Fibroblast of upper back skin (primary cell): ENCODE measurements at places on chromosomes 3 and 15.

DNA sequence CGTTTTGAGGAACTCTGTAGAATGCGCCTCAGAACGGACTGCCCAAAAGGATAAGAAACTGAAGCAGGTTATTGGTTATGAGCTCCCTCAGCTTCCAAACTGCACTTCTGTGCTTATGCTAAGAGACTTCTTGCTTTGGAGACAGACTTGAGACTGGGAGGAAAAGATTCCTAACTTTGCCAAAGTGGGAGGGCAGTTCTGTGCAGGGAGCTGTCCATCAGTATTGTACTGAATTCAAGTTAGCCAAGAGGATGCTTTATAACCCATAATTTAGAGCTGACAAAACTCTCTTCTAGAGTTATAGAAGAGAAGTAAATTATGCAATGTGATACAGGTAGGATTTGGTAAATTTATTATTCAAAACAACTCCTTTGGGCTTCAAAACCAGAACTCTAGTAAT is 519.8 kb upstream of the GBE1 start:
- DNase-seq, result peak; percentile 4

GRCh38 chr15:100869151-100869999 is 10.3 kb upstream of the ALDH1A3 start:
- DNase-seq, result no peak

GRCh38 chr15:35141743-35142471 is 56.8 kb upstream of the NANOGP8 start:
- peak; percentile 96 for DNase-seq

- DNase-seq, result peak; percentile 53
Measured at GRCh38 chr3:138862924-138863775, 28.4 kb upstream of the PIK3CB start.

DNA sequence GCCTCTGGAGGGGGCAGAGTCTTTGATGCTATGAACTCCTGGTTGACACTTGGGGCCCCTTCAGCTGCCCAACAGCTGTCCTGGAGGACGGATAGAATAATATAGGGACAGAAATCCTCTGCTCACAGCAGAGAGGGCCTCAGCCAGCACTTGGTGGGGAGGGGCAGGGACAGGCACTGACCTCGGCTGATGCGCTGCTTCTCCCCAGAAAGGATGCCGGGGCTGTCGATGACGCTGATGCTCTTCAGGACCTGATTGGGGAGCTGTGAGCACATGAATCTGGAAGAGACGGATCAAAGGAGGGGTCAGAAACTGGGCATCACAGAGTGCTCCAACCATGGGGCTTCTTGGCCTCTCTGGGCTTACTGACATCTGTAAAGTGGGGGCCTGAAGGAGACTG is 29.5 kb downstream of the EHD4 start:
- no peak for DNase-seq

DNA sequence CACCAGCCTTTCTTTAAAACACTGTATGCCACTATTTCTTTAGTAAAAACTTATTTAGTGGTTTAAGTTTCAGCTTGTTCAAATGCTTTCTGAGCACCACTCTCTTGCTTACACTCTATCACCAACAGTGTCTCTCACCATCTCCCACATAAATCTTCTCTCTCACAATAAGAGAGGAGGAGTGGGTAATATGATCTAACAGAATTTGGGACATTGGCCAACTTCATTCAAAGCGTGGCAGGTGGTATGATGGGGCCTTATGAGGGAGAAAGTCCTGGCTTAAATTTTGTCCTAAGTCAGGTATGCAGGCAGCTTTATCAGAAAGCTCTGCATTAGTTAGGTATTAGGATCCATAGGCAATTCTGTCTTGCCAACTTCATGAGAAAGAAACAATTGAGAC is 1132.5 kb downstream of the TUSC7 start:
- no peak for DNase-seq

DNA sequence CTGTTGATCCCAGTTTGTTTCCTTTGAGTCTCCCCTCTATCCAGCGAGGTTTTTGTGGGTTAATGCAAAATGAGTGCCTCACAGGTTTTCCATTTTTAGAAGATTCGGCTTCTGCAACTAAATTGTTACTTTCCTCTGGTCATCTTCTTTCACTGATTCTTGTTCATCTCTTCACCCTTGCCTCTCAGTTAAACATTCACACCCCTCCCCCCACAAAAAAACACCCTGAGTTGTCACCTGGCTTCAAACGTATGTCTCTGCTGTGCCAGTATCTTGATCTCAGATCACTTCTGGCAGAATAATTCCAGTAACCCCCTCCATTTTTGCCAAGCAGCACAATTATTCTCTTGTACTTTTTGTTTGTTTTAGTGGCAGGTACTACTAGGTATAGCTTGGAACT is 12.3 kb upstream of the CLDN16 start:
- DNase-seq, result no peak

DNA sequence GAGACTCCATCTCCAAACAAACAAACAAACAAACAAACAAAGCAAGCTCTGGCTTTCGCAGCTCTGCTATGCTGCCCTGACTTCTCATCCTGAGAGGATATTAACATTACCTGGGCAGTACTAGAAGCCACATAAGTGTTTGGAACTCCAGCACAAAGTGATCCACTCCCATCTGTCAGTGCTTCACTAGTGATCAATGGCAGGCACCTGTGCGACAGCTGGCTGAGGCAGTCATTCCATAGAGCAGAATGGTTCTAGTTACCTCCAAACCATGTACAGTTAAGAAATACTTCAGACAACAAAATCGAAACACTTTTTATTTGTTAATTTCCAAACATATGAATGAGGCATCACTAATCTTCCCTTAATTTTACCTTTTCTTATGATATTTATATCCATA is 2.8 kb upstream of the MB21D2 start:
- DNase-seq, result no peak

DNA sequence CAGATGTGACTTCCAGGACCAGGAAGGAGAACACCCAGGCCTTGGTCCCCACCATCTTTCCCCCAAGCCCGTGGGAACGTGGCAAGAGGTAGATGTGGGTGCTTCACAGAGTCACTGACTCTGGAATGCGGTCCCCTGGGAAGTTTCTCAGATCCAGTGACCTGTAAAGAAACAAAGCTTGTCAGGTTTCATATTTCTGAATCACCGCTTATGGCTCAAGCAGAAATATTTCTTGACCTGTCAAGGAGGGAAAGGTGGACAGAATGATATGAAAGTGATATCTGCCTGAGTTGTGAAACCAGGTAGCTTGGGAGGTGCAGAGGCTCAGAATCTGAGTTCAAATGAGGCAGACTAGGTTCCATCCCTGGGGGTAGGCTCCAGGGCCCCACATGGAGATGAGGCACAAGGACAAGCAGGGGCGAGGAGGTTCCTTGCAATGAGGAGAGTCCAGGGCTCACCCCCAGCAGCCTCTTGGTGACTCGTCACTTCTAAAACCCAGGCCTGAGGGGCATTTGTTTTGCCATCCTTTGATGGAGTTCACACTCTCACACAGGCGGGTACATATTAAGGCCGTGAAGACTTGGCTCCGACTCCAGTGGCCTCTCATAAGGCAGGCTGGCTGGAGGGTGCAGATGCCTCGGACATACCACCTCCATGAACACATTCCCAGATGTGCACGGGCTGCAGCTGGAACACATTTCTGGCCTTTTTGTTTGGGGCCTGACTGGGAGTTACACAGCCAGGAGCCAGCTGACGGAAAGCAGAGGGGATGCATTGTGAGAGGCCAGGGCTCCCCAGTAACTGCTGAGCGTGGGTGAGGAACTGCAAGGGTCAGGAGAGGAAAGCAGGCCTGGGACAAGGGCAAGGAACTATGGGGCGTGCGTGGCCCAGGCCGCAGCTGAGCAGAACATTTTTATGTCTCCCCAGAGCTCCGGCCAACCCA is 1.3 kb downstream of the CILP start:
- no peak for DNase-seq

DNA sequence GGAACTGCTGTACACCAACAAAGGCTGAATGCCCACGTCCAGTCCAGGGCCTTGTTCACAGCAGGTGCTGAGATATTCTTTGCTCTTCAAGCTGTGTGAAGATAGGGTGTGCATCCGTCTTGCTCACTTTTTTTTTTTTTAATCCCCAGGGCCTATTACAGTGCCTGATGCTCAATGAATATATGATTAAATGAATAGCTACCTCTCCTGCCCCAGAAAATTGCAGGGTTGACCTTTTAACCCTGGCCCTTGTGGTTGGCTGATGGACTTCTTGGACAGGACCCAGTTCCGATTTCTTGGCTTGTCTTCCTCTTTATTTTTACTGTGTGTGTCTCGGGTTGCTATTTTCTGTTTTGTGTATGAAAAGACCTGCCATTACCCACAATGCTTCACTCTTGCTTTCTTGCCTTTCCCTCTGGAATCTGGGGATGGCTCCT is 2.9 kb upstream of the FYTTD1 start:
- no peak for DNase-seq

- peak; percentile 36 for DNase-seq
Measured at GRCh38 chr3:76131396-76132153, 346.2 kb upstream of the ZNF717 start.
